ENCODE measurements at places on chromosomes 5 and 9.

GRCh38 chr9:28134446-28134976 is 561.2 kb upstream of the C9orf72 start:
- no peak for DNase-seq

- peak; percentile 37 for DNase-seq
These were observed 127.6 kb upstream of the NMUR2 start for GRCh38 chr5:152532714-152533113.

DNA sequence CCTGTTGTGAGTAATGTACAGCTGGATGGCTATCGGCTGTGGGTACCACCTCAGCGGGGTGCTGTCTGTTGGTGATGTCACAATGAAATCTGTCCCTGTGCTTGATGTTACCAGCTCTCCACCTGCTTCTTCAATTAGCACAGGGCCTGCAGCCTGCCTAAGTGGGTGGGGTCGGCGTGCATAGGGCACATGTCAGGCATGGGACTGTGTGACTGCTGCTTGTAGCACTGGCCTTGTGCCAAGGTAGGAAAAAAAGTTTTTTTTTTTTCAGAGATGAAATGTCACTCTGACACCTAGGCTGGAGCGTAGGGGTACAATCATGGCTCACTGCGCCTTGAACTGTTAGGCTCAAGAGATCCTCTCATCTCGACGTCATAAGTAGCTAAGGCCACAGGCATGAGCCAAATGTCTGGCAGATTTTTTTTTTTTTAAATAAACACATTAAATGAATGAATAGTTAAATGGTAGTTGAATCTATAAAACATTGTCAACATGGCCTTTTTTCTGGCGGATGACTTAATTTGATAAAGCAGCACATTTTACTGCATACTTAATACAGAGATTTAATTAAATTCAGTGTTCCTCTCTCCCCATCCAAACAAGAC is 222.5 kb downstream of the NXNL2 start:
- DNase-seq: no peak

GRCh38 chr5:174074369-174074768 is 28.9 kb downstream of the NSG2 start:
- DNase-seq: no peak

DNA sequence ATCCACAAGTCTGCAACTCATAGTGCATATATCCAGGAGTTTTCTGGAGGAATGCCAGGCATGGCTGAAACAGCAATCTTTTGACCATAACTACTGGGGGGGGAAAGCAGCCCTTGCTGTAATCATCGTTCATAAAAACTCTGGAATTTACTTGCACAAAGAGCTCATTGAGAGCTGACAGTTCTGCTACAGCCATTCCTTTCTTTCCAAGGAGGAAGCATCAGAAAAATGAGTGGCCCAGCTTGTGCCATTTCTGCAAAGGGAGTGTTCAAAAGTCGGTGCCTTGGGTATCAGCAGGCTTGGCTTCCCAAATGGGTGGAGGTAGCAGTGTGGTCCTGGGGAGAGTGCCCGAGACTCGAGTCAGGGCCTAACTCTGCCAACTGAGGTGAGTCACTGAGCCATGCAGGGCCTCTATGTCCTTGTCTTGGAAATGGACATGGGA is 101.5 kb downstream of the GCNT1 start:
- peak; percentile 92 for DNase-seq

DNA sequence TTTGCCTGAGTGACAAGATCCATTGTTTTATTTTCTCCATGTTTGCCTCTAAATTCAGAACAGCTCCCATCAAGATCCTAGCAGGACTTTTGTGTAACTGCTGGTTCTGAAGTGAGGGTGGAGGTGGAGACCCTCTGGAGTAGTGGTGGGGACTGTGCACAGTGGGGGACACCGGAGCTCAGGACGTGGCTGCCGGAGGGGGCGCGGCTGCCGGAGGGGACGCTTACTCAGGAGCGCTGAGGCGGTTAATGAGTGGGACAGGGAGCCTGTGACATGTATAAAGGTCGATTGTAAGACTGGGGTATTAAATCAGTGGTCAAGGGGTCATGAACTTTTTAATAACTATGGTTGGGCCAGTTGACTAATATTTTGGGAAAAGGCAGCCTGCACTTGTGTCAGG is 127.0 kb upstream of the CACNA1B start:
- no peak for DNase-seq

GRCh38 chr9:133944746-133945135 is 47.4 kb downstream of the VAV2 start:
- no peak for DNase-seq

DNA sequence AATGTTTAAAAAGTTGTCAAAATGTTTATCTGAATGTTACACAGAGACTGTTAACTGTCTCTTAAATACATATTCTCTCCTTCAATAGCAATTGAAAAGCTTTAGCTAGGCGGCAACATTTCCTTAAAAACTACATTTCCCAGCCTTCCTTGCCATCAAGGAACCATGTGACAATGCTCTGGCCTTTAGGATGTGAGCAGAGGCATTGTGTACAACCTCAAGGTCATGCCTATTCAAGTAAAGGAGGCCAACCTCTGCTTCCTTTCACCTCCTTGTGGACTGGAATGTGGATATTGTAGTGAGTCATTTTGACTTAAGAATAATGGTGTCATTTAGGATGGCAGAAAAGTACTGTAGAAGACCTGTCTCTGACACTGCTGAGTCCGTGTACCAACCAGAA is 23.7 kb upstream of the MROH2B start:
- DNase-seq: no peak

GRCh38 chr5:157592594-157592993 is 17.0 kb upstream of the ADAM19 start:
- no peak for DNase-seq

GRCh38 chr5:135423146-135423845 is 23.9 kb downstream of the DCANP1 start:
- DNase-seq: no peak

DNA sequence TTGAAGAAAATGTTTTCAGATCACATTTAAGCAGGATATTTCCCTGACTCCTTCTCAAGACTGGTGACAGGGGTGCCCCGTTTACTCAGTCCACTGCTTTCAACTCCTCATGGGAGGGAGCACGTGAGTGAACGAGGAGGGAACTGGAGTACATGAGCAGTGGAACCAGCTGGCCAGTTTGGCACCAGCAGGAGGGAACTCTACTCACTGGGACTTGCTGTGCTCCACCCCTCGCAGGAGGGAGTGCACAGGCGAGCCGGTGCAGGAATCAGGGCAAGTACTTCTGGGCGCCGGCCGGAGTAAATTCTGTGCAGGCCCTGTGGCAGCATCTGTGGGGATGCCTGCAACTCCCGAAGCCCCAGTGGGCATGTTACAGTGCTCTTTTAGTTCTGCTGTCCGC is 1941.1 kb upstream of the C9orf72 start:
- DNase-seq: peak; percentile 8

GRCh38 chr5:89929173-89929572 is 480.4 kb downstream of the CETN3 start:
- no peak for DNase-seq

DNA sequence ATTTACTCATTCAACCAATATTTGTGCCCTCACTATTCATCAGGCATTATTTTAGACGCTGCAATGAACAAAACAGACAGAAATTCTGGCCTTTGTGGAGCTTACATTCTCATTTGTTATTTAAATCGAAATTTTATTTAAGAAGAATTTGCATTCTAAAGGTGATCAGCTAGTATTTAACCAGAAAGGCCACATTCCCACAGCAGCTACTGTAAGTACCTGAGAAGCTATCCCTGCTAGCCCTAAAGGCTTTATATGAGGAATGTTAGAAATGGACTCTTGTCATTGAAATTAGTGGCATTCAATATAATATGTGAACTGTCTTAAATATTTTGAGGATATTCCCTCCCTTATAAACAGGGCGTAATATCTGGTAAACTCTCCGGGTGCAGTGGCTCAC is 35.0 kb upstream of the GOLM1 start:
- DNase-seq: no peak

- no peak for DNase-seq
These were observed 867.1 kb downstream of the DTWD2 start for GRCh38 chr5:118121258-118121657.

DNA sequence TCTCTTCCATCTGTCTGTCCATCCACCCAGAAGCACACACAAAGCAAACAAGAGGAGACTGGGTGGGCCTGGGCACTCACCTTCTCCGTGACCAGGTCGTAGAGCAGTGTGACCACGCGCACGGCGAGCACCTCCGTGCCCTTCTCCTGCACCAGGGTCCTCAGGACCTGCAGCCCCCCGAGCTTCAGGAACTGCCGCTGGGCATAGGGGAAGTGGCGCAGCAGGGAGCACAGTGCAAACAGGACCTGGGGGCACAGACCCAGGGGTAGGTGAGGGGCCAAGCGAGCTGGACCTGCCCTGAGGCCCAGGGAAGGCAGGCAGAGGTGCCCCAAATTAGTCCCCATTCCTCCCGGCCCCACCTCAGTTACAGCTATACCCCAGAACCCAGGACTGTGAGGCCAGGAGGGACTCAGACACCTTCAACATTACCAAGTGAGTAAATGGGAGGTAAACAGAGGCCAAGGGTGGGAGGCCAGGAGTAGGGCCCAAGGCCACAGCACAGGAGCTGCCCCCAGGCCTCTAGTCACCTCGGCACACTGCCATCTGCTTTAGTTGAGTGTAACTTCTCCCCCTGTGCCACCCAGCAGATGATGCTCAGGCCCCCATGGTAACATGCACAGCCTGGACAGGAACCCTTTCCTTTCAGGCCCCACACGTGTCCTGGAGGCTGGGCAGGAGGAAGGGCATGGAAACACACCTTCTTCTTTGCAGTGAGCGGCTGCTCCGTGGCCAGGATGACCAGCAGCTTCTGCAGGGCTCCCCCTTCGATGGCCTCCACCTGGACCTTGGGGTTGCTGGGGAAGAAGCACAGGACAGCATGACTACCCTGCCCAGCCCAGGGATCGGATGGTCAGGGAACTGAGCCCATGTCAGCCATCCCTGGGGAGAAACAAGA is 76.2 kb upstream of the LRRTM2 start:
- no peak for DNase-seq

GRCh38 chr5:135883441-135883840 is 12.2 kb downstream of the IL9 start:
- DNase-seq: no peak

DNA sequence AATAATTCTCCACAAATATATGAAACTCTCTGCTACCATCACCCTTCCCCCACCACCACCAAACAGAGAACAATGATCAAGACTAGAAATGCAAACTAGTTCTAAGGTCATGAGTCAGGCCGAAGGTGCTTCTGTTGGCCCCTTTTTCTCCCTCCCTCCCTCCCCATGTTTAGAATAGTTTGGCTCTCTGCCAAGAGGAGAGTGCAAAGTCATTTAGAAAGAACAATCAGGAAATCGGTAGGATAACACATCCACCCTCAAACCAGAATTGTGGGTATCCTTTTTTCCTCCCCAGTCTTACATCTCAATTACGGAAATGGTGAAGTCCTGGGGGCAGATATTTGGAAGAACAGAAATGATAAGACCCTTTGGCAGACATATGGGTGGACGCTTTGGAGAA is 170.1 kb downstream of the SLF1 start:
- no peak for DNase-seq

DNA sequence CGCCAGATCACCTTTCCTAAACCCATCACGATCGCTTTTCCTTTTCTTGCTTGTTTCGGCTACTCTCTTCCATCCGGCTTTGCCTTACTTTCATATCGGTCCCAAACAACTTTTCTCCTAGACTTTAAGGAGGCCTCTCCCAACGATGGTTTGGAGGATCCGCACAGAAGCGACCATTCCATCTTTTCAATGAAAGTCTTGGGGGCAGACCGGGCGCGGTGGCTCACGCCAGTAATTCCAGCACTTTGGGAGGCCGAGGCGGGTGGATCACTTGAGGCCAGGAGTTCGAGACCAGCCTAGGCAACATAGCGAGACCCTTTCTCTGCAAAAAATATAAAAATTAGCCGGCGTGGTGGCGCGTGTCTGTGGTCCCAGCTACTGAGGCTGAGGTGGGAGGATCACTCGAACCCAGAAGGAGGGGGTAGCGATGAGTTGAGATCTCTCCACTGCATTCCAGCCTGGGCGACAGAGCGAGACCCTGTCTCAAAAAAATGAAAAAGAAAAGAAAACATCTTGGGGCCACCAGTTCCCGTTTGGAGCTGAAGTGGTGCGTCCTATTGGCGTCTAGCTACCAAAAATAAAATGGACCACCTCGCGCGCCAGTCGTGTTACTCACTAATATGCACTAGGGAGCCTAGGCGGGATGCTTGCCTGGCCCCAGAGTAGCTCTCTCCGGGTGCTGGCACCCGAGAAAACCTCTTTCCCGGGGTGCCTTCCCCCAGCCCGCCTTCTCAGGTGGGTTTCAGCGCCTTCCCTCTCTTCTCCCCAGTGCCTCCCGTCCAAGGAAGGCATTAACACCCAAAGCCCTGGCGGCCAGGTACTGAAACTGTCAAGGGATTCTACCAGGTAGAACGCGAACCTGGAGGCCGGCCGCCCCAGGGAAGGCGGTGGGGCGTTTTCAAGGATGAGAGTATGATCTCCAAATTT is 800 bp upstream of the AP3B1 start:
- no peak for DNase-seq

- no peak for DNase-seq
These were observed 15.5 kb downstream of the ATOX1 start for GRCh38 chr5:151742870-151743294.

DNA sequence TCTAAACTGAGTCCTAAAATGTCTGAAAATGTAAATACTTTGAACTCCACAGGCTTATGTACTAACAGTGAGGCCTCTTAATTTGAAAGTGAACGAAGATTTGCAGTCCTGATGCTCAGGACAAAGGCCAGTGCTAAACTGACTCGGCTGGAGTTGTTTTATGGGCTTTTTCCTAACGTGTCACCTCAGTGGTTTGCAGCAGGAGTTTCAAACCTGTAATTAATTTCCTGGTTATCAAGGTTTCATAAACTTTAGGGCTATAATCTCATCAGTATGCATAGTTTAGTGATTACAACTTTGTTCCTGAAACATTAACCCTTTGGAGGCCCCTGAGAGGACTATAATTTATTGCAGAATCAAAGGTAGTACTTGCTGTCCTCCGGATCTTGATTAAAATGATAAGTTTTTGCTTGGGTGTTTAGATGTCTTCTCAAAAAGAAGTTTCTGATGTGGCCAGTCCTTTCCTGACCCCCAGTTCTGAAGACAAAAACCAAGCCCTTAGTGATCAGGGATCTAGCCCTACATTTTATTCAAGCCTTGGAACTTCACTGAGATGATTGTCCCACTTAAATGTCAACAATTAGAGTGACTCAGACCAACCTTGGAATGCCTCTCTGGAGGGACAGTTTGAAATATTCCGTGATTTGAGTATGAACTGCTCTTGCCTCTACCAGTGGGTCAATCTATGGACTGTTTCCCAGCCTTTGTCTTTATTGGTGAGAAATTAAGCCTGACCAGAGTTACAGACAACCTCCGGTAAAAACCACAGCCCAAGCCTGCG is 11.1 kb upstream of the S100Z start:
- no peak for DNase-seq

DNA sequence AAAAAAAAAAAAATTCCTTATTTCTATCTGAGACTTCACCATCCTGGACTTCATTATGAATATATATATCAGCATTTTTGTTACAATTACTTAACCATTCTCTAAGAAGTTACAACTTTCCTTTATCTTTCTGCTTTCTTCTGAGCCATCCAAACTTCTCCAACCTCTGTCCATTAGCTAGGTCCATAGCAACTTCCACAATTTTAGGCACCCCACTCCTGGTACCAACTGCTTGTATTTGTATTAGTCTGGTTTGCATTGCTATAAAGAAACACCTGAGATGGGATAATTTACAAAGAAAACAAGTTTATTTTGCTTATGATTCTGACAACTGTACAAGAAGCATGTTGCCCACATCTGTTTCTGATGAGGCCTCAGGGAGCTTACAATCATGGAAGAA is 182.1 kb downstream of the CDH9 start:
- DNase-seq: no peak

All from foreskin melanocyte (primary cell).